ENCODE measurements at places on chromosomes 2 and 18. TPM values are rescaled to one million over a fixed set of nuclear protein-coding genes. Genes with fewer than 3 reads are reported as not detected.

DNA sequence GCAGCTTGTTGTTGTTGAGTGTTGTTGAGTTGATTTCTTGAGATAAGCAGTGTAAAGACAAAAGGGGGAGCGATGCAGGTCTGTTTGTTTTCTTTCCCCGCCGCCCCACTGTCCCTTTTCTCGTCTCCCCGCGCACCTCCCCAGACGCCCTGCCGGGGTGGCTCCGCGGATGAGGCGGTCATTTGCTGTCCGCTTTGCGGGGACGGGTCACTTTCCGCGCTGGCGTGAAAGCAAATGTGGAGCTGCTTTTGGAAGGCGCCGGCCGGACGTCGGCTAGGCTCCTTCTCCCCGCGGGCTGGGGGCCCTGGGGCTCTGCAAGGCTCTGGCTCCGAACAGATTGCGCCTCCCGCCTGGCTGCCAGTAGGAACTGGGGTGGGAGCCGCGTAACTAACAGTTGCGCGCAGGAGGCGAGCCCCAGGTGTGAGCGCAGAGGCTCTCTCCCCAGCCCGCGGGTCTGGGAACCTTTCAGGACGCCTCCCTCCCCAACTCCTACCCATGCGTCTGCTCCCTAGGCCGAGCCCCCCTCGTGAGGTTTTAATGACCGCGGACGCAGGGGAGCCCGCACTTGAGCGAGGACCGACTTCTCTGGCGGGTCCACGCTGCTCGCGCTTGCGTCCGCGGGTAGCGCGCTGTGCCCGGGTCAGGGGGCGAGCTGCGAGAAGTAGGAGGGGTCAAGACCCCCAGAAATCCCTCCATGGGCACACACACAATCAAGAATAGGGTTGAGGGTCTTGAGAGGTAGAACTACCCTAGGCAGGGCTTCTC lies 146.6 kb downstream of the MEIS1 start:
- peaks cover 80% of the 10 kb centered on the region for H3K27me3 ChIP-seq
- no peaks in the 10 kb centered on the region for H3K36me3 ChIP-seq
- H3K4me3 ChIP-seq = peak overlapping the region; percentile 44
- peak overlapping the region; percentile 89 for H3K27ac ChIP-seq
- H3K4me1 ChIP-seq = peaks cover 23% of the 10 kb centered on the region
- DNase-seq = peak; percentile 28

GRCh38 chr18:31454066-31454708 lies 6.6 kb downstream of the DSG3 start:
- peak; percentile 36 for DNase-seq
- H3K4me1 ChIP-seq = no peaks in the 10 kb centered on the region
- no peaks in the 10 kb centered on the region for H3K36me3 ChIP-seq
- no peaks in the 10 kb centered on the region for H3K27me3 ChIP-seq
- H3K4me3 ChIP-seq = no peak overlapping the region

DNA sequence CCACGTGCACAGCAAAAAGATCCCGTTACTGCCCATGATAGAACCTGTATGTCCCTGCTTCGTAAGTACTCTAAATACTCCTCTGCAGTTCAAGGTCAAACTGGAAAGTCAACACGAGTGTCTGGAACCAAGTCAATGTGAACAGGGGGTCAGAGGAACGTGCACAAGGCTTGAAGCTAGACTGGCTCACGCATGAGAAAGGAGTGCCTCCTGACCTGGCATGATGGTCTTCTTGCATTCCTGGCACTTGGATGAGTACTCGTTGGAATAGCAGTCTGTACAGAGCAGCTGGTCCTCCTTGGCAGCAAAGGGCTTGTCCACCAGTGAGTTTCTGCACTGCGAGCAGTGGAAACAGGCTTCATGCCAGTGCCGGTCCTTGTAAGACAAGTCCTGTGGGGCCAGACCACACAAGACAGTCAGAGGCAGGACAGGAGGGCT lies 25.5 kb downstream of the FHL2 start:
- no peaks in the 10 kb centered on the region for H3K36me3 ChIP-seq
- DNase-seq = no peak
- H3K4me3 ChIP-seq = no peak overlapping the region
- H3K27me3 ChIP-seq = no peaks in the 10 kb centered on the region
- H3K27ac ChIP-seq = no peak overlapping the region

KYNU gene
- total RNA-seq = 13.8 TPM

POTEI gene
- total RNA-seq = 1.9 TPM

PUM2 gene
- 55.5 TPM for total RNA-seq

CHRND gene
- total RNA-seq = not detected

TIGD1 gene
- total RNA-seq = 9.1 TPM

ARHGAP28 gene
- total RNA-seq = 71.3 TPM
